CD4-positive, alpha-beta T cell treated with Interferon gamma for 1 hour (primary cell): ENCODE measurements at places on chromosomes 16 and 17.

DNA sequence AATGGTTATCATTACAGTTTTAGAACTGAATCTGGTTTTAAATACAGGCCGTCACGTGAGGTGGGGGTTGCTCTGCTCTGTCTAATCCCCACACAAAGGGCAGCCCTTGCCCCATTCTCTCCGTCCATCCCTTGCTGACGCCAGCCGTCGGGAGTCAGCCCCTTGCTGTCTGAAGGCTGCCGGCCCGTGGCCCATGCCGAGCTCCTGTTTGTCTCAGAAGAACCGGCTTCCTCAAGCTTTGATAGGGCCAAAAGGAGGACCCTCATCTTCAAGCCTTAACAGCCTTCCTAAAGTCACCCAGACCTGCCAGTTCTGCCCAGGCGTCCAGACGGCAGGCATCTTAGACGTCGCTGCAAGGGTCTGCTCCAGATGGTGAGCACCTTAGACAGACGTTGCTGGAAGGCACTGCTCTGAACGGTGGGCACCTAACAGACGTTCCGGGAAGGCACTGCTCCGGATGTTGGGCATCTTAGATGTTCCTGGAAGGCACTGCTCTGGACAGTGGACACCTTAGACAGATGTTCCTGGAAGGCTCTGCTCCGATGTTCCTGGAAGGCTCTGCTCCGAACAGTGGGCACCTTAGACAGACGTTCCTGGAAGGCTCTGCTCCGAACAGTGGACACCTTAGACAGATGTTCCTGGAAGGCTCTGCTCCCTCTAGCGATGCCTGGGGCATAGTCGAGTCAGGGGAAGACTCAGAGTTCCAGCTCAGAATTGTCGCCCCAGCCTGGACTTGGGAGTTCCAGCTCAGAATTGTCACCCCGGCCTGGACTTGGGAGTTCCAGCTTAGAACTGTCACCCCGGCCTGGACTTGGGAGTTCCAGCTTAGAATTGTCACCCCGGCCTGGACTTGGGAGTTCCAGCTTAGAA lies 35.1 kb upstream of the CHMP6 start:
- DNase-seq, result no peak

DNA sequence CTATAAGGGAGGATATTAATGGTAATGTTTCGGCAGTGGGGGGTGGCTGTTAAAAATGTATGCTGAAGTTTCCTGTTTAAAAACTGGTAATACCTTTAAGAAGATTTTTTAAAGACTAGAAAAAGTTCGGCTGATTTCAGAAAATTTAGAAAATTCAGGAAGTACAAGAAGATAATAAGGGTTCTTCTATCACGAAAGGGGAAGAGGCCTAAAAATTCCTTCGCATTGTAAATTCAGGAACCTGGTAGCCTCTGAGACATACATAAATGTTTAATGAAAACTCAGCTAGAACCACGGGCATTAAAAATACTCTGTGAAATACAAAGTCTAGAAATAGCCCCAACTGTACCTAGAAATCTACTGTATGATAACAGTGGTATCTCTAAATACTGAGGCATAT lies 181.2 kb downstream of the PARN start:
- no peak for DNase-seq

DNA sequence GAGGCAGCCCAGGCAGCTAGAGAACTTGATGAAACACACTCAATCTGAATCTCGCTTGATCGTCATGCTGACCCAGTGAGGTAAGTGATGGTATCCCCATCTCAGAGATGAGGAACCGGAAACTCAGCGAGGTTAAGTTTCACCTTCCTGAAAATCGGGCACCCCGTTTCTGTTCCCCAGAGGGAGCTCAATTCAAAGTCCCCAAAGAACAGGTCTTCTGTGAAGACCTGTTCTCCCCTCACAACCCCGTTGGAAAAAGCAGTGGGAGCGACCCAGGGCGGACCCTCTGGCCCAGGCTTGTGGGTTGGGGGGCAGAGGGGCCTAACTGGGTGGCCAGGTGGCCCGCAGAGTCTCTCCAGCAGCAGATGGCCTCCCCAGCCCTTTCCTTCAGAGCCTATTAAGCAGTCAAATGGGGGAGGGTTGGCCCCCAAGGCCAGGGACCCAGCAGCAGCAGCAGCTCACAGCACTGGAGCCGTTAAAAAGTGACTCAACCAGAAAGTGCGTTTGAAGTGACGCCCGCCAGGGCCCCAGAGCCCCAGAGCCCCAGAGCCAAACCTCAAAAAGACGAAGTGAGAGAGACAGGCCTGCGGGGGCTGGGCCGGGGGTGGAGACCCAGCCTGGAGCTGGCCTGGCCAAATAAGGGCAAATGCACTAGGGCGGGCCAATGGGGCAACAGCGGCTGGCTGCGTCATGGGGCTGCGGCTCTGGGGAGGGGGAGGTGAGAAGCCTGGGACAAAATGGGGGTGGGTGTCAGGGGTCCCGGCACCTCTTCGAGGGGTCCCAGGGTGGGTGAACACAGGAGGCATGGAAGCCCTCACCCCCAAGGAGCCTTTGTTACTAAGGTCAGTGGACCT lies 9.2 kb upstream of the TSPOAP1 start:
- DNase-seq, result peak; percentile 95

- DNase-seq, result peak; percentile 98
These were observed at the start of gene MARF1 for GRCh38 chr16:15643048-15643945. TSS of gene MARF1 (minus strand) at chr16:15643154. CDS start at chr16:15639233, 3,921 bp downstream.

DNA sequence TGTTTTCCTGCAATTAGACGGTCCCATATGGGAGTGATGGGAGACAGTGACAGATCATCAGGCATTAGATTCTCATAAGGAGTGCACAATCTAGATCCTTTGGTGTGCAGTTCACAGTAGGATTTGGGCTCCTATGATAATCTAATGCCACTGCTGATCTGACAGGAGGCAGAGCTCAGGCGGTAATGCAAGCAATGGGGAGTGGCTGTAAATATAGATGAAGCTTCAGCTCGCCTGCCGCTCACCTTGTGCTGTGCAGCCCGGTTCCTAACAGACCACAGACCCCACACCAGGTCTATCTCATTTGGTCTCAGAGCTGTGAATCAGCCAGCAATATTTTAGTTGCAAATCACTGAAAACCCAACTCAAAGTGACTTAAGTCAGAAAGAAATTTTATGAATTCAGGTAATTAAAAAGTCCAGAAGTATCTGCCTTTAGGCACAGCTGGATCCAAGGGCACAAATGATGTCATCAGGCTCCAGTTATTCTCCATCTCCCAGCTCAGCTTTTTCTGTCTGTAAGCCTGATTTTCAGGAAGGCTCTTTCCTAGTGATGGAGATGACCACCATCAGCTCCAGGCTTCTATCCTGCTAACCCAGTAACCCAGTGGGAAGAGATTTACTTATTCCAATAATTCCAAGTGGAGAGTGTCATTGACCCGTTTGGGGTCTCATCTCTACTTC lies 3.3 kb downstream of the CHP2 start:
- no peak for DNase-seq

GRCh38 chr16:79469999-79470398 lies 130.5 kb downstream of the MAF start:
- no peak for DNase-seq

GRCh38 chr16:53821487-53821886 lies 117.5 kb downstream of the FTO start:
- DNase-seq, result no peak

GRCh38 chr16:84062734-84063640 lies 20.4 kb upstream of the SLC38A8 start:
- peak; percentile 31 for DNase-seq
